ENCODE measurements at places on chromosomes 5 and 9.

DNA sequence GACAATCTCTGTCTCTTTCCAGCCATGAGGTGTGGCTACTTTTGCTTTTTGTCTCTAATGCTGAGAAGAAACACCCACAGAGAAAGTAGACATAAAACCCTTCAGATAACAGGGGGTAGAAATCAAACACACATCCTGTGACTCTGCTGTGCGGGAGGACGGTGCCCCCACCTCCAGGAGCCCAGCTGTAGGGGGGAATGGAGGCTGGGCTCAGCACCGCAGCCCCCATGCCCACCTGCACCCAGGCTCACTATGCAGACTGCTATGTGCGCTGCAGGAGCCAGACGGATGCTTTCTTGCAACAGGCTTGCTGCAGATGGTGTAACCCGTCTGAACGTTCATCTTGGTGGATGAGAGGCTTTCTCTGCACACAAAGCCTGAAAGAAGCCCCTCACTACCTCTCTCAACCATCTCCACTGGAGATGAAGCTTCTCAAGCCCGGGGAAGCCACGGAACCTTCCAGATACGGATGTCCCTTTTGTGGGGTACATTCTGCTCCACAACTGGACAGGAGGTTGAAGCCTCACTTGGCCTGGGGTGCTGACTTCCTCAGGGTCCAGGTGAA, 207.2 kb downstream of the GADD45G start:
- DNase-seq, result no peak

- DNase-seq, result no peak
Measured at GRCh38 chr5:76180814-76181805, 97.9 kb downstream of the SV2C start.

GRCh38 chr9:117706421-117707116, 2.4 kb downstream of the TLR4 start:
- no peak for DNase-seq

DNA sequence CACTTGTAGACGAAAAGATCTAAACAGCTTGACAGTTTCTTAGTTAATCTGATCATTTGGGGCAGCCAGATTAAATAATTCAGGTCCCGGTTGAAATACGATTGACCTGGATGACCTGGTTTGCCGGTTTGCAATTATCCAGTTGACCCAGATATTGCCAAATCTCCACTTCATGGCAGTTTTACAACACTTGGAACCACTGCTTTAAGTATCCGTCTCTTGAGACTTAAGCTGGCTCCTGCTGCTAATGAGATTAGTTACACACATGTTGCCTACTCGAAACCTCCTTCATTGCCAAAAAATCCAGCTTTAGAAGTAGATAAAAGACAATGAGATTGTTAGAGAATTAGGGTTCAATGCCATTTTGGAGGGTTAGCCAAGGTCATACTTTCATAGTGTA, 136.2 kb upstream of the HAPLN1 start:
- no peak for DNase-seq

GRCh38 chr5:136034984-136035383, 6.2 kb downstream of the TGFBI start:
- DNase-seq, result no peak

DNA sequence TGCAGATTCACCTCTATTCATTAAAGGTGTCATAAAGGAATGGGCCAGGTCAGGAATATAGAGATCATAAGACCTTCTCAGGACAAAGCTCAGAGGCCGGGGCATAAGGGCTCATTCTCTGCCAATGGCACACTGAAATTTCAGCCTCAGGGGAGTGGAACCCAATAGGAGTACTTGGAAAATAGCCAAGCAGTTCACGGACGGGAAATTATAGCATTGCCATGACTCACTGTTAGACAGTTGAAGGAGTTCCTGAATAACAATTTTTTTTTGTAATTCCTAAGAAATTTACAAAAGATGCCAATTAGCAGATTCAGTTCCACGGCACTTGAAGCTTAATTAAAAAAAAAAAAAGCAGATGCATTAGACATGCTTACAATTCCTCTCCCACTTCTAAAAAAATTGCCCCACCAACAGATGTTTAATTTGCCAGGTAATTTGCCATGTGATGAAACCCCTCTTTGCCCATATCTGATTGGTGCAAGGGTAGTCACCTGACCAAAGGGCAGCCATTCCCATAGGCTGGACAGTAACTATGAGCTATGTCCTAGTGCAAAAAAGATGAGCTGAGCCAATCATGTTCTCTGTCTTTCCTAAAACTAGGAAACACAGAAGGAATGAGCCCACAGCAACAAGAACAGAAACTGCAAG, 58.6 kb downstream of the PTCD2 start:
- DNase-seq, result peak; percentile 89

GRCh38 chr9:37146410-37146809, 26.0 kb downstream of the ZCCHC7 start:
- no peak for DNase-seq

DNA sequence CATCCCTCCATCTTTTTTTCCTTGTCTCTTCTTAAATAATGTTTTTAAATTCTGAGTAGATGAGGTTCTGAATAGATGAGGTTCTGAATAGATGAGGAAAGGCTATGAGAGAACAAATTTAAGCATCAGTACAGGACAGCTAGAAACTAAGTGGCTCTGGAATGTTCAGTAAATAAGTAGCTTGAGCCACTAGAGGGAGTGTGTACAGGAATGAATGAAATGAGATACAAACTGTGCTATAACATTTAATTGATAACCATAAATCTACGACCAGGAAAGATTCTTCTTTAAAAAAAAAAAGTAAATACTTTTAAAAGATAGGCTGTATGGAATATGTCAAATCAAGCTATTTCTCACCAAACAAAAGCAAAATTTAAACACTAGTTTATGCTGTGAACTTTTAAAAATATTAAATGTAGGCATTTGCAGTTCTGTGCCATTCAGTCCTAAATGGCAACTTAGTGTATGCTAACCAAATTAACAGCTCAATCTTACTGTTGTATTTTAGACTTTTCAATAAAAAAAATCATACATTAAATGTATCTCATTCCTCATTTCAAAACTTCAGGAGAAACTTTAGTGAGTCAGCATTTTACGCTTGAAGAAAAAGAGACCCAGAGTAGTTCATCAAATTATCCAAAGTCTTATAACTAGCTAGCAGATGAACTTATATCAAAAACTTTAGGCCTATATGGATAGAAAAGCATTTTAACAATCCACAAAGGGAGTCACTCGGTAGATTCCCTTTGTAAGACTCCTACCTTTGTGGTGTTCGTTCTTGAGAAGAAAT, 70.4 kb upstream of the SNX2 start:
- peak; percentile 64 for DNase-seq

DNA sequence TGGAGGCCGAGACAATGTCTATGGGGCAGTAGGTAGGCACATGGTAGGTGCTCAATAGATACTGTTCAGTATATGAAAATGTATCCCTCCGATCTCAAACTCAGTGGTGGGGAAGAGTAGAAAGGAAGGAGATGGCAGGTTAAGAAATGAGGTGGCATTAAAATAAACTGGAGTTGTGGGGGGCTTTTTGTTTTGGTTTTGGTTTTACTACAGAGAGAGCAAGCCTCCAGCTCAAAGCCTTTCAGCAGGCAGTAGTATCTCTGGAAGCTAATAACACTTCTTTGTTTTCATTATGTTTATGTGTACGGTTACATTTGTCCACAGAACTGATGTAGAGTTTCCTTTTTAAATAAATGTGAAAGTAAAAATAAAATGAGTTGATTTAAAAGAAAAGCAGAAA, 8.6 kb downstream of the MFAP3 start:
- no peak for DNase-seq

DNA sequence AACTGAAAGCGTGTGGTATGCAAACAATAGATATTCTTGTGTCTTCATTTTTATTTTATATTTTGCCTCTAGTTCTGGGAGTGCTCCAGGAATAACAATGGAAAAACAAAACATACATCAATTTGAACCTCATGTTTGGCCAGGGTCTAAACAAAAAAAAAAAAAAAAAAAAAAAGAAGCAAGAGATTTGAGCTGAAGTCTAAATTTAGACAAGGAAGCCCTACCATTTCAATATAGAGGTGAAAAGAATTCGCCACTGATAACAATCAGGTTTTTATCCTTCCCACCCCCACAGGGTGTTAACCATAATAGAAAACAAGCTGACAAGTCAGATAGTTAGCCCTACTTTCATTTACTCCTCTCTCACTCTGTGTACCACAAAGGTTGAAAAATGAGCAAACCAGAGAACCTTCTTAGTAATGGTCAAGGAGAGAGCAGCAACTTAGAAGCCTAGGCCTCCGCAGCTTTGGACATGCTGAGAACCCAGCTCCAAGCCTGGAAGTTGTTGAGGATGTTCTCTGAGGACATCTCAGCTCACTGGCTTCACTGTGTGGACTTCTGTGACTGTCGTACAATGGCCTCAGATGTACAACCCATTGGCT, 118.2 kb upstream of the HMHB1 start:
- DNase-seq, result peak; percentile 69

DNA sequence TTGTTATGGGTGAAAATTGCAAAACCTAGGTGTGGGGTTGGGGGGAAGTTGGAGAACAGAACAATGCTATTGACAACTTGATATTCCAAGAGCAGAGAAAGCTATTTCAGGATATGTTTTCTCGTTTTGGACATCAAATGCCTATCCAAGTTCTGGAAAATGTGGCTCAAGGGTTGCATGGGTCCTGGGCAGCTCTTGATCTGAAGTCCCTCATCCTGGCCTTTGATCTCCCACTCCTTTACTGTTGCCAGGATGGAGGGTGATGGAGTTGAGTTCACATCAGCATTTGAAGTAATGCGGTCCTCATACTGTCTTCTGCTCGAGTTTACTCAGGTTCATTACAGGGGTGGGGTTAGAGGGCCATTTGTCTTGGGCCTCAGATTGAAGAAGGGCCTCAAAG, 76.9 kb upstream of the RPS23 start:
- no peak for DNase-seq

GRCh38 chr9:37619806-37620205, 27.4 kb upstream of the TOMM5 start:
- no peak for DNase-seq

DNA sequence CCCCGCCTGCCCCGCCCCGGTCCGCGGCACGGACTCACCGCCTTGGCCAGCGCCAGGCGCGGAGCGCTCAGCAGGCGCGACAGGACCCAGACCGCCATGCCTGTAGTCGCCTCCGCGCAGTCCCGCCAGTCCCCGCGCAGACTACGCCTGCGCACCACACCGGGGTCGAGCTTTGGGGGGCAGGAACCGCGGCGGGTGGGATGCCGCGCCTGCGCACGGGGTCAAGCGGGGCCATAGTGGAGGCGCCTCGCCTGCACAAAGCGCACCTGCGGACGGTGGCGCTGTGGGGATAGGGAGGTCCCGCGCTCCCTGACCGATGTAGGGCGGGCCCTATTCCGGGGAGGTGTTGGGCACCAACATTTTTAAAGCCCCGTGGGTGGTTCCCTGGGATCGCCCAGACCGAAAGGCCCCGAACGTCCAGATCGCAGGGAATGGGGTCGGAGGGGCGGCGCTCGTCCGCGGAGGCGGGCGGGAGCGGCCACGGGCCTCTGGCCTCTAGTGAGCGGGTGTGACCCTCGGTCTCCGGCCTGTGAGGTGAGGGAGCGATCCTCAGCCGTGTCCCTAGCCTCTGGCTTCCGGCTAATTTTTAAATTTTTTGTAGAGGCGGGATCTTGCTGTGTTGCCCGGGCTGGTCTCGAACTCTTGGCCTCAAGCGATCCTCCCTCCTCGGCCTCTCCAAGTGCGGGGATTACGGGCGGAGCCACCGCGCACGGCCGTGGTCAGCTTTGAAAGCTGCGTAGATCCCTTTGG, 70.8 kb upstream of the LPCAT1 start:
- DNase-seq, result peak; percentile 61

GRCh38 chr5:168691891-168692290, 112.7 kb upstream of the PANK3 start:
- DNase-seq, result no peak

DNA sequence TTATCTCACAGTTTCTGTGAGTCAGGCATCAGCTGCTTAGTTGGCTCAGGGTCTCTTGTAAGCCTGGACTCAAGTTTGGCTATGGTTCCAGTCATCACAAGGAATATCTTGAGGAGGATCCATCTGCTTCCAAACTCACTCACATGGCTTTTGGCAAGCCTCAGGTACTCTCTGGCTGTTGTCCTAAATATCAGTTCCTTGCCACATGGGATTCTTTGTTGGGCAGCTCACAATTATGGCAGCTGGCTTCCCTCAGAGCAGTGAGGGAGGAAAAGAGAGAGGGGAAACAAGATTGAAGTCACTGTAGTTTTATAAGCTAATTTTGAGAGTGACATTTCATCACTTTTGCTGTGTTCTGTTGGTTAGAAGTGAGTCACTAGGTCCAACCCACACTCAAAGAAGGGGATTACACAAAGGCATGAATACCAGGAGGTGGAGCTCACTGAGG, 144.5 kb downstream of the GCNT1 start:
- peak; percentile 55 for DNase-seq

GRCh38 chr5:38720554-38721361, 125.1 kb upstream of the OSMR start:
- DNase-seq, result no peak

DNA sequence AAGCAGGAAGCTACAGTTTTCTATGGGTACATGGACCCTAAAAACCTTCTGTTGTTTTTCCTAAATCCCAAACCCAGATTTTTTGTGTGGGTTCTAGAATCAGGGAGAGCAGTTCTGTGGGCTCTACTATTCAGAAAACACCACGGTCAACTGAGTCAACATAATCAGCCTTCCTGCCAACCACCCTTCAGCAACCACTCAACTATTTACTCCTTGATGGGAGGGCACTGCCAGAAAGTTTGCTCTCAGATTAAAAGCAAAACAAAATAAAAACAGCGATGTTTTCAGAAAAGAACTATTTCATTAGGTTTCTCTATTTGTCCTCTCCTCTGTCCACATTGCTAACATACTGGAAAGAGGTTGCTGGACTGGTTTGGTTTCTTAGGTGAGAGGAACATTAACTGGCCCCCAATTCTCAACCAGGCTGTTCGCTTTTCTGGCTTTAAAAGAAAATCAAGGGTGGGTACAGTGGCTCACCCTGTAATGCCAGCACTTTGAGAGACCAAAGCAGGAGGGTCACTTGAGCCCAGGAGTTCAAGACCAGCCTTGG, 72.3 kb downstream of the GCNT1 start:
- DNase-seq, result no peak

DNA sequence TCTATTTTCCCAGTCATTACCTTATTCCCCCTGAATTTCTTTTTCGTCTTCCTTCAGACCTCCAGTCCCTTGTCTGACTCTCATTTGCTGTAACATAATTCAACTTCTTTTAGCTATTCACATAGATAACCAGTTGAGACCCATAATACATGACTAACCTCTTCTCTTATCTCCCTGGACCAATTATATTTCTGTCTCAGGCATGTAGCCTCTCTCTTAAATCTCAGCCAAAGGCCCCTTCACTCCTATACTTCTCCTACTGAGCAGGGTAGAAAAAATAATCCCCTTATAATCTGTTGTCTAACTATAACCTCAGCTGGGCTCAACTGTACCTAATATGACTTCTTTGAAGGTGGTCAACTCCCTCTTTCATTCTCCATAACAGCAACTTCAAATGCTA, 20.9 kb downstream of the RANBP6 start:
- DNase-seq, result no peak

GRCh38 chr5:142736247-142736632, 33.9 kb upstream of the ARHGAP26 start:
- no peak for DNase-seq
